Articular chondrocyte of knee joint (primary cell): ENCODE measurements at places on chromosomes 5 and 9. TPM values are rescaled to one million over a fixed set of nuclear protein-coding genes. Genes with fewer than 3 reads are reported as not detected.

PCDHGC5 gene
- 4.7 and 8.1 TPM in 2 replicates for total RNA-seq

RFX3 gene
- 2.5 and 4.5 TPM in 2 replicates for total RNA-seq

PCDH1 gene
- total RNA-seq = 0.52 and 1.1 TPM in 2 replicates

RMRP gene
- total RNA-seq = 17,926 and 21,117 TPM in 2 replicates

PLAC8L1 gene
- total RNA-seq = not detected in 2 replicates

TAF11L9 gene
- total RNA-seq = not detected in 2 replicates

CDC20B gene
- not detected in 2 replicates for total RNA-seq

ZNF454 gene
- 2.5 and 3.0 TPM in 2 replicates for total RNA-seq

PCDHGB5 gene
- 27.7 and 35.0 TPM in 2 replicates for total RNA-seq

TLR4 gene
- total RNA-seq = 7.4 and 8.1 TPM in 2 replicates

LCN9 gene
- total RNA-seq = not detected in 2 replicates

ZNF367 gene
- 4.2 and 8.3 TPM in 2 replicates for total RNA-seq

ARPC5L gene
- 12.8 and 15.2 TPM in 2 replicates for total RNA-seq

DNAI1 gene
- total RNA-seq = 0.26 TPM in 1 of 2 replicates, not detected in the other

FOXD4L6 gene
- total RNA-seq = 0.13 TPM in 1 of 2 replicates, not detected in the other

CCL27 gene
- total RNA-seq = 0.32 TPM in 1 of 2 replicates, not detected in the other

MARVELD2 gene
- total RNA-seq = 3.8 and 4.1 TPM in 2 replicates

DNAJA1 gene
- total RNA-seq = 112 and 124 TPM in 2 replicates

SHISAL2B gene
- not detected in 2 replicates for total RNA-seq

MCTP1 gene
- total RNA-seq = 0.39 and 0.86 TPM in 2 replicates

SPAAR gene
- 0.26 and 0.54 TPM in 2 replicates for total RNA-seq

MEGF10 gene
- 0.78 and 4.5 TPM in 2 replicates for total RNA-seq

SLC45A2 gene
- total RNA-seq = 0.11 and 0.13 TPM in 2 replicates

CTXN3 gene
- total RNA-seq = 0.11 TPM in 1 of 2 replicates, not detected in the other
